Germinal center (tissue), 1 donor: ENCODE measurements at places on chromosomes 6 and 20.
A peak's percentile ranks its signal among the peaks of the same experiment; 100 is the strongest.

DNA sequence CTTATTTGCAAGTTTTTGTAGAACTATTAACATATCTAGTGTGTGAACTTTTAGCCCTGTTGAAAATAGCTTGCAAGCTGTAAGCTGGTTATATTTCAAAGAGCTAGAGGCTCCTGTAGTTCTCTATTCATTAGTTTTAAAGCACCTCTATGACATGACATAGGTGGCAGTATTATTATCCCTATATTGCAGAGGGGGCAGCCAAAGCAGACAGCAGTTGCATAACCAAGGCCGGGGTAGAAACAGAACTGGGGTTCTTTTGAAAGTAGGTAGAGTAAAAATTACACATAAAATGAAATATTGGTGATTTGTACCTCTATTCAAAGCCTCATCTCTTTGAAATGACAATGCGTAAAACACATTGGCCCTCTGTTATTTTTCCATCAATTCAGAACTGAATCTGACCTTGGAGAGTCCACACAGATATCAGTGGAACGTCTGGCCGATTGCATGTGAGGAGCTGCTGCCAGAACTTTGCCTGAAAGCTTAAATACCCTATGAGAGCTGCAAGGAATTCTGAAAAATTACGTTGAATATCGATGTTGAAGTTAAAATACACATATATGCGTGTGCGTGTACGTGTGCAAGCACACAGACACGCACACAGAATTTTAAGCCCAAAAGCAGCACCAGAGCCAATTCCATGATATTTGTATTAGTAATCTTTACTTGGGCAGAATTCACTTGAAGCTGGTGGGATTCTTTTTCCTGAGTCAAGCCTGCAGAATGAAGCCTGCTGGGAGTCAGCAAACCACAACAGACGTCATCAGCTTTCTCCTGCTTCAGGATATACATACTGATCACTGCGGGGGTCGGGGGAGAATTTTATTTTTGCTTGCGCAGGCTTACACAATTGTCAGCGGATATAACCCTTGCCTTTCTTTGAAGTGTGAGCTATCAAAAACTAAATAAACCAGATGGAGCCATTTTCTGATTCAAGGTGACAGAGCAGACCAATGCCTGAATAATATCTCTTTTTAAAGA, 163.2 kb downstream of the PDE7B start:
- no peak for DNase-seq

GRCh38 chr6:35057449-35058357, 83.4 kb downstream of the TCP11 start:
- DNase-seq, result no peak

DNA sequence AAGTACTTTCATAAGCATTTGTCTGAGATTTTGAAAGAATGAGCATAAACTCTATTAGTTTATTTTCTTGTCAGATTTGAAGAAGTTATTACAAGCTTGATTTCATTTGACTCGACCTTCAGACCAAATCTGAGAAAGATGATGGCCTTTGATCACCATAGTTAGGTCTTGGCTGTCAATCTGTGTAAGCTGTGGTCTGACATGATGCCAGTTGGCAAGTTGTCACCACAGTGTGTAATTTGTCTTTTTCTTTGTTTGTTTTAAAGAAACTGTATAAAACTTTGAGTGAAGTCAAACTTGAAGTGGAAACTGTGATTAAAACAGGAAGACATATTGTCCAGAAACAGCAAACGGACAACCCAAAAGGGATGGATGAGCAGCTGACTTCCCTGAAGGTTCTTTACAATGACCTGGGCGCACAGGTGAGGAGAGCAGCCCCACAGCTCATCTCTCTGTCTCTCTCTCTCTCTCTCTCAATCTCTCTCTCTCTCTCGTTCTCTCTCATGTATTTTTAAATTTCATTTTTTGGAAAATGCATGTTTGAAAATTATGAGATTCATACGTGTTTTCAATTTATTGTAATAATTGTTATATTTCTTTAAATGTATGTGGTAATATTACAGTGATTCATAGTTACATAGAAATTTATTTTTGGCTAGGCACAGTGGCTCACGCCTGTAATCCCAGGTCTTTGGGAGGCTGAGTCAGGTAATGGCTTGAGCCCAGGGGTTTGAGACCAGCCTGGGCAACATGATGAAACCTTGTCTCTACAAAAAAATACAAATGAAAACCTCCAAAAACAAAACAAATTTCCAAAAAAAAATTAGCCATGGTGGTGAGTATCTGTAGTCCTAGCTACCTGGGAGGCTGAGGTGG, 208.1 kb downstream of the UTRN start:
- no peak for DNase-seq

DNA sequence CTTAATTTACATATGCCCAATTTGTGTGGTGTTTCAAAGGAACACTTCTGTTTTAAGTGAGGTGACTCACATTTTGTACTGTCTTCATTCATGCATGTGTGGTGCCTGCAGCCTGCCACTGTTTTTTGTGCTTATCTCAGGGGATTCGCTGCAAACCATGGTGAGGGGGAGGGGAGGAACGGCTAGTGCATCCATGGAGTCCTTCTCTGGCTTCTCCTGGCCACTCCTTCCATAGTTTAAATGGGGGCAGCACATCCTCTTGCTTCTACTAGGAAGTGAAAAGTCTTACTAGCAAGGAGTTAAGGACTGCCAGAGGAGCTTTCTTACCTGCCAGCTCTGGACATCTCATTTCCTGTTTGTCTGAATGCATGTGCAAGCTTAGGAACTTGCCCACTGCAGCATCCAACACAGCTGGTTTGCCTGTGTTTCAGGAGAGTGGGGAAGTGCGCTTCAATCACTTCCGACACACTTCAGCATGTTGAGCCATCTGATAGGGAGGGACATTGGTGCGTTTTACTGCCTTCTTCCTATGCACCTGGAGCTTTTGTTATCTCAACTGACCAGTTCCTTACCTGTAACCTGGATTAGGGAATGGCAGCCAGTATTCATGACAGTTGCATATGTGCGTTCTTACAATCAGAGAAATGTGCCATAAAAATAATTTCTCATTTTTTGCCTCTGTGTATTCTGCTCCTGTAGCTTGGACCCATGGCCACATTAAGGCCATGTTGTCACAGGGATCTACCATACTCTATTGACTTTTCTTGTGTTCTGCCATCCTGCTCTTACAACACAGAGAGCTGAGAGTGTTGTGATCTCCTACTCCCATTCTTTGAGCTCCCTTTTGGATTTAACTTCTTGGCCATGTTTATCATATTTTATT, 211.3 kb downstream of the ARID1B start:
- DNase-seq, result peak; percentile 84

- DNase-seq, result no peak
These were observed 51.8 kb downstream of the SLC35B3 start for GRCh38 chr6:8383584-8383983.

GRCh38 chr6:169866668-169867521, 115.5 kb downstream of the ERMARD start:
- DNase-seq, result no peak

GRCh38 chr20:62875419-62876361, 14.1 kb upstream of the TCFL5 start:
- DNase-seq, result no peak

DNA sequence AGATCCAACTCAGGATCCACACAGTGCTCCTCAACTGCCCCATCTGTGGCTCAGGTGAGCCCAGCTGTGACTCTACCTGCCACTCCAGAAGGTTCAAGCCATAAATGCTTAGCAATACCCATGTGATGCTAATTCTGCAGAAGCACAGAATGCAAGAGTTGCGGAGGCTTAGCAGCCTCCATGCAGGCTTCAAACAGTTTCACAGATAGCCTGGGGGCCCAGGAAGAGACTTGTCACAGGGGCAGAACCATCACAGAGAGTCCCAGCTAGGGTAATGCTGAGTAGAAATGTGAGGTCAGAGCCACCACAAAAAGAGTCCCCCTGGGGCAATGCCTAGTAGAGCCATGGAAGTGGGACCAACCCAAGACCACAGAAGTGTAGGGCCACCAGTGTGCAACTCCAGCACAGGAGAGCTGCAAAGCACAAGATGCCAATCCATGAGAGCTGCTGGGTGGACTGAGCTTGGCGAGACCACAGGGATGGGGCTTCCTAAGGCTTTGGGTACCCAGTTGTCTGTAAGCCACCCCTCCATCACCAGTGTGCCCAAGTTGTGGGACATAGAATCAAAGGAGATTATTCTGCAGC, 283.9 kb downstream of the UBE3D start:
- no peak for DNase-seq

DNA sequence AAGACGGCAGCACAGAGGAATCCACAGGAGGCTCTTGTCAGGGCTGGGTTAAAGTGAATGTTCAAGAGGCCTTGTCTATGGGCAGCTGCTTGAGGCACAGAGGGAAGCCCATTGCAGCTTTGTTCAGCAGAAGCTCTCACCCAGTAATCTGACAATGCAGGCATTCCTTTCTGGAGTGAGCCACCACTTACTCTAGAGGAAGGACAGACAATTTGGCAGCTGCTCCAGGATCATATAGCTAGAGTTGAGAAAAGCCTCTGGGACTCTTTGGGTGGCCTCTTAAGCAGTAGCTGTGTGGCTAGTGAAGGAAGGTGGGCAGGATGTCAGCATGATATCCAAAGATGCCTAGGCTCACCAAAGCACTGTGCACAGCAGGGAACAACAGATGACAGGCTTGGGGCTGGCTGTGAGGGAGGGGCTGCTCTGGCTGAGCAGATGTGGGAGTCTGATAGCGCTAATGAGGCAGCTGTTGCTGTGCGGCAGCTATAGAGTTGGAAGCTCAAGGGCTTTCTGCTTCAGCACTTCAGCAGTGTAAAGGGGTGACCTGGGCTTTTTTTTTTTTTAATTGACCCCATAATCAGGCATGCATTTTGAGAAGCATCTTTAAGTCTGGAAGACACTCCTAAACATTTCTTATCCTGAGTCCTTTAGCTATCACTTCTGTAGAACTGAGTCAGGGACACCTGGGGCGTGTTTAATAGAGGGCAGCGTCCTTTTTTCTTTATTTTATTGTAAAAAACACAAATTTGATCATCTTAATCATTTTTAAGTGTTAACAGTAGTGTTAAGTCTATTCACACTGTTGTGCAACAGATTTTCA, 27.2 kb downstream of the CMTR1 start:
- no peak for DNase-seq

GRCh38 chr20:57757767-57758166, 48.0 kb upstream of the PMEPA1 start:
- DNase-seq, result no peak
